A673 (cell line): ENCODE measurements at places on chromosomes 3 and 15. TPM values are rescaled to one million over a fixed set of nuclear protein-coding genes. Genes with fewer than 3 reads are reported as not detected.

The BCHE gene
- 22.4 and 25.0 TPM in 2 replicates for total RNA-seq

The EFHB gene
- 0.68 TPM in 1 of 2 replicates, not detected in the other for total RNA-seq

The SEMA7A gene
- total RNA-seq = 0.45 and 1.4 TPM in 2 replicates

The MCF2L2 gene
- 0.26 TPM in 1 of 2 replicates, not detected in the other for total RNA-seq

DNA sequence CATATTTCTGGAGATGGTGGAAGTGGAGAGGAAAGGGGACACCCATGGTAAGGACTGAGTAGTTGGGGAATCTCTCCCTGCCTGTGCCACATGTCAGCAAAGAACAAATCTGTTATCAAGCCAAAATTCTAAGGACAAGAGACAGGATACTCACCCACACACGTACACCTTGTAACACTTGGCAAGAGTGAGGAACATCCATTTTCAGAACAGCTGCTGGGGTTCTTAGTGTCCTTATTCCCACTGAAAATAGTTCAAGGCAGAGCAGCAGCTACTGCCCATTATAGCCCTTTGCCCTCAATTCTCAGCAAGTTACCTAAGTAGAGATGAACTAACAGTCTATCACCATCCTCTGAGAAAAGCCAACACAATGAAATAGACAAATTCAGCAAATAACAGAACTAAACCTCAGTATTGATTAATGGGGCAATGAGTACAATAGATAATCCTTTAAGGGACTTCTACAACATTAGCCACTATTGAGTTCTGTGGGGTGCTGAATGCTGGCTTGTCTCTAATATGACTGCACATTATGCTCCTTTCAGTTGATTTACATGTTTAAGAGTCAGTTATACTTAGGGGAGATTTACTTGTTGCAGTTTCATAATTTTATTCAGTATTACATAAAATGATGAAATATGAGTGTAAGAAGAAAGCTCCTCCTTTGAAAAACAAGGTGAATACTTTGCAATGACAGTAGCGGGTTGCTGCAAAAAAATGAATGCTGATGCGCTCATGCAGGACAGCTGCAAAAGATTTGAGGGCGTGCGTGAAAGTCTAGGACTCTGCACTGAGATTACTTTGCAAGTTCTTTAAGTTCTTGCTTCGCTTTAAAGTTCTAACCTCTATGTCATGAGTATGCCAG, 22.4 kb downstream of the SENP5 start:
- no peak for DNase-seq
- peaks cover 4% of the 10 kb centered on the region for H3K4me1 ChIP-seq
- no peaks in the 10 kb centered on the region for H3K36me3 ChIP-seq
- no peak overlapping the region for H3K4me3 ChIP-seq
- peak overlapping the region; percentile 45 for H3K27ac ChIP-seq
- H3K27me3 ChIP-seq = no peaks in the 10 kb centered on the region

DNA sequence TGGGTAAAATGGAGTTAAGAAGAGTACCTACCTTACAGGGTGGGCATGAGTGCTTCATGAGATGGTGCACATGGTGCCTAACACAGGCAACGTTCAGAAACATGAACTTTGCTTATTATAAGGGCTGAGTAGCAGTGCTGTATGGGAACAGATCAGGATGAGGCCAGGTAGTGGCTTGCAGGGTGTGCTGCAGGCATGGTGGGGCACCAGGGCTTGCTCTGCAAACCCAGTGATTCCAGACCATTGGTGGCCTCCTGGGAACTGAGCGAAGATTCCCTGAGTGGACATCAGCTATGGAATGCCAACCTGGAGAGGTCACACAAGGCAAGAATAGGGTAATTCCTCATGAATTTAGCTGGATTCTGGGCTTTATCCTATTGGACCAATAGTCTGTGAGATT, 15.8 kb downstream of the TMEM43 start:
- peaks cover 24% of the 10 kb centered on the region for H3K36me3 ChIP-seq
- no peak overlapping the region for H3K4me3 ChIP-seq
- DNase-seq = no peak
- H3K27me3 ChIP-seq = no peaks in the 10 kb centered on the region

DNA sequence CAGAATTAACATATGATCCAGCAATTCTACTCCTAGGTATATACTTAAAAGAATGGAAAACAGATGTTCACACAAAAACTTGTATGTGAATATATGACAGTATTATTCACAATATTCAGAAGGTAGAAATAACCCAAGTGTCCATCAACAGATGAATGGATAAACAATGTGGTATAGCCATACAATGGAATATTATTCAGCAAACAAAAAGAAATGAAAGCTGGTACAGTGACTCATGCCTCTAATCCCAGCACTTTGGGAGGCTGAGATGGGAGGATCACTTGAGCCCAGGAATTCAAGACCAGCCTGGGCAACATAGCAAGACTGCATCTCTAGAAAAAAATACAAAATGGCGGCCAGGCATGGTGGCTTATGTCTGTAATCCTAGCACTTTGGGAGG, 129.4 kb downstream of the RBPMS2 start:
- peaks cover 3% of the 10 kb centered on the region for H3K4me1 ChIP-seq
- H3K36me3 ChIP-seq = no peaks in the 10 kb centered on the region
- H3K4me3 ChIP-seq = no peak overlapping the region
- no peak for DNase-seq

GRCh38 chr15:80556694-80557367, 138.3 kb upstream of the ABHD17C start:
- no peaks in the 10 kb centered on the region for H3K4me1 ChIP-seq
- no peak overlapping the region for H3K4me3 ChIP-seq
- H3K27me3 ChIP-seq = no peaks in the 10 kb centered on the region
- DNase-seq = no peak
- no peak overlapping the region for H3K27ac ChIP-seq
- H3K36me3 ChIP-seq = no peaks in the 10 kb centered on the region

GRCh38 chr15:29021857-29022256, 136.1 kb downstream of the APBA2 start:
- no peaks in the 10 kb centered on the region for H3K36me3 ChIP-seq
- no peaks in the 10 kb centered on the region for H3K4me1 ChIP-seq
- DNase-seq = no peak
- H3K4me3 ChIP-seq = no peak overlapping the region
- H3K27ac ChIP-seq = no peak overlapping the region
- no peaks in the 10 kb centered on the region for H3K27me3 ChIP-seq

DNA sequence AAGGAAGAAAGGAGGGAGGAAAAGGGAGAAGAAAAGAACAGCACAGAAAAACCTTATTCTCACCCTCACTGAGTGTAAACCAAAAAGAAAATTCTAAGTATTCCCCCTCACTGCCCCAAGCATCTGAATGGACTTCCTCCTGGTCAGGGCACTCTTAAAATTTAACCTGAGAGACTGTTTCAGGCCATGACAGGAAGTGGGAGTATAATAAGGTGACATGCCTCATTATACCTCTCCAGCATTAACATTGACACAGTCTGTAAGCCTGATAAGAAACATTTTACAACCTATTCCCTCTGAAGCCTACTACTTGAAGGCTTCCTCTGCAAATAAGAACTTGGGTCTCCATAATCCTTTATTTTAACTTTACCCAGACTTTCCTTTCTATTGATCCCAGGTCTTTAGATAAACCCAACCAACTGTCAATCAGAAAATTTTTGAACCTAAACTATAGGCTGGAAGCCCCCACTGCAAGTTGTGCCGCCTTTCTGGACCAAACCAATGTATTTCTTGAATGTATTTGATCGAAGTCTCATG, 41.7 kb downstream of the SLCO2A1 start:
- H3K4me1 ChIP-seq = no peaks in the 10 kb centered on the region
- DNase-seq = no peak
- no peaks in the 10 kb centered on the region for H3K27me3 ChIP-seq
- no peak overlapping the region for H3K4me3 ChIP-seq

DNA sequence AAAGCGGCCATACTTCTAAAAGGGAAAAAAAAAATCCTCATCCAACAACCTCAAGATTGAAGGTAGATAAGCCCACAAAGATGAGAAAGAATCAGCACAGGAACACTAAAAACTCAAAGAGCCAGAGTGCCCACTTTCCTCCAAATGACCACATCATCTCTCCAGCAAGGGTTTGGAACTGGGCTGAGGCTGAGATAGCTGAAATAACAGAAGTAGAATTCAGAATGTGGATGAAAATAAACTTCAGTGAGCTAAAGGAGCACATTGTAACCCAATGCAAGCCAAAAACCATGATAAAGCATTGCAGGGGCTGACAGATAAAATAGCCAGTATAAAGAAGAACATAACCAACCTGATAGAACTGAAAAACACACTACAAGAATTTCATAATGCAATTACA, 158.7 kb upstream of the UBE2E2 start:
- H3K4me1 ChIP-seq = no peaks in the 10 kb centered on the region
- no peak overlapping the region for H3K27ac ChIP-seq
- no peaks in the 10 kb centered on the region for H3K36me3 ChIP-seq
- DNase-seq = no peak
- no peaks in the 10 kb centered on the region for H3K27me3 ChIP-seq

DNA sequence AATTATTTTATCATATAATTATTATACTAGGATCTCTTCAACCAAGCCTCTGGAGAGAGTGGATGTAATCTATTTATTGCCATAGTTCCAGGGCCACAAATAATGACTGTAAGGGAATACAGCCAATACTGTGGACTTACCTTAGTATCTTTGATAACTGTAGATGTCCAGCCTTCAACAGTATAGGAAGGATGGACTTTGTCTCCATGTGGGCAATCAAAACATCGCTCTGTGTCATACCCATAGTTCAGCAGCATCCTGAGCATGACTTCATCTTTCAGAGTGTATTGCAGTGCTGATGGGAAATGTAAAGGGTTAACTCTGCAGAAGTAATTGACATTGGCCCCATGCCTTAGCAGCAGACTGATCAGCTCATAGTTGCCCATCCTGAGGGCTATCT, 14.2 kb downstream of the ASB14 start:
- H3K4me1 ChIP-seq = no peaks in the 10 kb centered on the region
- H3K27me3 ChIP-seq = no peaks in the 10 kb centered on the region
- H3K27ac ChIP-seq = no peak overlapping the region

DNA sequence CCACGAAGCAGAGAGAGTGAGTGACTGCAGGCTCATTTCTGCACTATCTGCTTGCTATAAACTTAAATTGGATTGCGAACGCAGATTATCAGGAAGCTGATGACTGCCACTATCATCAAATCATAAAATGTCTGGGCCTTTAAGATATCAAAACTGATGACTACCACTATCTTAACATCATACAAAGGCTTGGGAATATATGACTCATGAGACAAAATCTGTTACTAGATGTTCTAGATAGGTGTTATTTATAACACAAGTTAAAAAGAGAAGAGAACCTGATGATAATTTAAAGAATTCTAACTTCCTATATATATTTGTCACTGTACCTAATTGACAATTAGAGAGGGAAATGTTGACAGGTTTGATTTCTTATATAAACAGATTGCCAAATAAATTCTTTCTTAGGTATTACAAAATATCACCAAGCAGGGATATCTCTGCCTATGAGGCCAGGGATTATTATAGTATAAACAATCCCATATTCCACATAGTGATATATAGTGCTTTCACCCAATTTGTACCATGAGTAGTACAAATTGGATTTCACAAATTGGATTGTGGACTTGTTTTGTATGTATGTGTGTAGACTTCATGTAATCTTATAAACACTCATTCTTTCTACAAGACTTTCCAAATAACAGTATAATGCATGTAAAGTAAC, 1157.2 kb downstream of the ROBO1 start:
- no peak overlapping the region for H3K27ac ChIP-seq
- no peaks in the 10 kb centered on the region for H3K27me3 ChIP-seq
- H3K4me1 ChIP-seq = peaks cover 4% of the 10 kb centered on the region
